NCI-H1417 treated with DMSO at 0.1 percent for 48 hours (cell line): ENCODE measurements at places on chromosomes 1 and 21.

DNA sequence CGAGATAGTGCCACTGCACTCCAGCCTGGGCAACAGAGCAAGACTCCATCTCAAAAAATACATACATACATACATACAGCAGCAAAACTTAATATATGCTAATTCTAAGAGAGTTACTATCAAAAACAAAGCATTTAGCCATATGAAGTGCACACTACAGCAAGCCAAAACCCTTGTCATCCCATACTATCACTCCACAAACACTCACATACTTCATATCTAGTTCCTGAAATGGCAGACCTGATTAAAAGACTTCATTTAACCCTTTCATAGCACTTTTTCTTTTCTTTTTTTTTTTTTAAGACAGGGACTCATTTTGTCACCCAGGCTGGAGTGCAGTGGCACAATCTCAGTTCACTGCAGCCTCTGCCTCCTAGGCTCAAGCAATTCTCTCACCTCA, 65.6 kb downstream of the COP1 start:
- DNase-seq, result no peak

- no peak for DNase-seq
Measured at GRCh38 chr1:228104526-228105269, 1.6 kb upstream of the C1orf35 start.

DNA sequence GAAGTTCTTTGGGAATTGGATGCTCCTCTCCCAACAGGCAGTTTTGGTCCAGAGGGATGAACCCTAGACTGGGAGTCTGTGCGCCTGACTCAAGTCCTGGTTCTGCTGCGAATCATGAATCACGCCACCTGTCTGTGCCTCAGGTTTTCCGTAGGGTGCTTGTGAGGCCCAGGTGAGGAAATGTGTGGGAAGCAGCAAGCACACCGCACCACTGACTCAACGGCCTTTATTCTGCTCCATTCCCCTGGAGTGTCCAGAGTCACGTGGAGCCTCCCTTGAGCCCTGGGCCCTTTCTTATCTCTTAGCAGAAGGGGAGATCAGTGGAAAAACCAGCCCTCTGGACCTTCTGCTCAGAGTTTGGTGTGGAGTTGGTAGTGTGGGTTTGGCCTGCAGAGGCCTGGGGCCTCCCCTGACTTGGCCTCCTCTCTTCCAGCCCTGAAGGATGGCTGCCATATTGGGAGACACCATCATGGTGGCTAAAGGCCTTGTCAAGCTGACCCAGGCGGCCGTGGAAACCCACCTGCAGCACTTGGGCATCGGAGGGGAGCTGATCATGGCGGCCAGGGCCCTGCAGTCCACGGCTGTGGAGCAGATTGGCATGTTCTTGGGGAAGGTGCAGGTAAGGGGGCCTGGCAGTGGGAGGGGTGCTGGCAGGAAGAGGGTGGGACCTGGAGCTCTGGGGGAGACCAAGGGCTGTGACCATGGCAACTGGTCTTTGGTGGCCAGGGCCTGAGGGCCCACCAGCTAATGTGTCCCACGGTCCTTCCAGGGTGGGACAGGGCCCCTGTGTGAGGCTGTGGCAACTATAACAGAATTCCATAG, 21.1 kb downstream of the COQ8A start:
- DNase-seq, result no peak

DNA sequence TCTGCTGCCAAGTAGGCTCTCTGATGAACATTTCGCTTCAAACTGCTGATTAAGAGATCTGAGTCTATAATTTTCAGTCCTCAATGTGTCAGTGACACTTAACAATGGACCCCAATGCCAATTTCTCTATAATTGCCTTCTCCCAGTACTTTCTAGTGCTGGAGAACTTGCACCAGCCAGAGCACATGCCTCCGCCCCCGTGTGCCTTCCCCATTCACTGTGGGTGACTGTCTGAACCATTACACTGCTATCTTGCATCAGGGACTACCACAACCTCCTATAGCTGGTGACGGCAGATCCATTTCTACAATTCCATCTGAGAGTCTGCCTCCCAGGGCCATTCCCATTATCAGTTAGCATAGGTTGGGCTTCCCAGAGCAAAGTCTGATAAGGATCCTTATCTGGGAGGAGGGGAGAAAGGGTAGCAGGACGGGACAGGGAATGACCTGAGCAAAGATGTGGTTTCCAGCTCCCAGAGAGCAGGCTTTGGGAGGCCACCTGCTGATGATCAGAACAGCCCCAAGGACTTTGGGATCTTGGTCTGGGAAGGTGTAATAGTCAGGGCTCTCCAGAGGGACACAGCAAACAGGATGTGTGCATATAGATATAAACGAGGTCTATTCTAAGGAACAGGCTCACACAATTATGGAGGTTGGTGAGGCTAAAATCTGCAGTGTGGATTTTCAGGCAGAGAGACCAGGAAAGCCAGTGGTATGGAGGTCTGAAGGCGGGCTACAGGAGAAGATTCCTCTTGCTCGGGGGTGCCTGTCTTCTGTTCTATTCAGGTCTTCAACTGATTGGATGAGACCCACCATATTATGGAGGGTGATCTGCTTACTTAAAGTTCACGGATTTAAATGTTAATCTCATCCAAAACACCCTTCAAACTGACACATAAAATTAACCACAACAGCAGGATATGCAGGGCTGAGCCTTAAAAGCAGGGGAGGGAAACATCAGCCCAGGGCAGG, 238.2 kb downstream of the PTPRU start:
- DNase-seq, result no peak
